Diencephalon (tissue), 1 donor: ENCODE measurements at places on chromosomes 1 and 21. TPM values are rescaled to one million over a fixed set of nuclear protein-coding genes. Genes with fewer than 3 reads are reported as not detected.

OLFML2B gene
- total RNA-seq: 1.8 TPM

SPATA45 gene
- 3.2 TPM for total RNA-seq

ROR1 gene
- total RNA-seq: 2.3 TPM

S100A16 gene
- 48.0 TPM for total RNA-seq

FOXJ3 gene
- 65.5 TPM for total RNA-seq

TTC22 gene
- total RNA-seq: 1.2 TPM

UTP11 gene
- total RNA-seq: 38.3 TPM

EXTL1 gene
- total RNA-seq: 2.5 TPM

TNFRSF9 gene
- under 0.01 TPM for total RNA-seq

AADACL4 gene
- total RNA-seq: not detected

CYP4Z1 gene
- 0.92 TPM for total RNA-seq

TSTD1 gene
- total RNA-seq: 52.1 TPM

DNAJC6 gene
- 220 TPM for total RNA-seq

PCP4 gene
- 34.8 TPM for total RNA-seq

PROX1 gene
- 85.6 TPM for total RNA-seq

TNFRSF1B gene
- total RNA-seq: 3.9 TPM

FMO5 gene
- 1.4 TPM for total RNA-seq

ZBTB48 gene
- 15.5 TPM for total RNA-seq

BSND gene
- total RNA-seq: not detected

LMOD1 gene
- 0.46 TPM for total RNA-seq

PRAMEF14 gene
- total RNA-seq: not detected

SH3BGR gene
- 5.1 TPM for total RNA-seq

ETV3L gene
- 0.23 TPM for total RNA-seq

HCRTR1 gene
- total RNA-seq: 2.5 TPM

INSRR gene
- total RNA-seq: 0.46 TPM

HSD11B1 gene
- 0.46 TPM for total RNA-seq

S1PR1 gene
- 49.8 TPM for total RNA-seq

RNF186 gene
- total RNA-seq: not detected

AJAP1 gene
- 25.4 TPM for total RNA-seq

NBPF26 gene
- total RNA-seq: 18.0 TPM

CXADR gene
- 370 TPM for total RNA-seq

TTC39A gene
- total RNA-seq: 15.2 TPM

PTGS2 gene
- 1.6 TPM for total RNA-seq

S100A11 gene
- 5.1 TPM for total RNA-seq

HES2 gene
- not detected for total RNA-seq

FMO2 gene
- 1.2 TPM for total RNA-seq

TCHH gene
- 0.23 TPM for total RNA-seq
